ENCODE measurements at places on chromosomes 2 and 18.

GRCh38 chr2:173716458-173717052 lies 248.6 kb downstream of the SP3 start:
- DNase-seq, result no peak

- no peak for DNase-seq
Measured at GRCh38 chr2:64617631-64618151, 36.0 kb downstream of the SERTAD2 start.

GRCh38 chr18:10049747-10050146 lies 135.9 kb downstream of the VAPA start:
- no peak for DNase-seq

- DNase-seq, result no peak
Measured at GRCh38 chr2:234165421-234165820, 114.9 kb downstream of the SPP2 start.

DNA sequence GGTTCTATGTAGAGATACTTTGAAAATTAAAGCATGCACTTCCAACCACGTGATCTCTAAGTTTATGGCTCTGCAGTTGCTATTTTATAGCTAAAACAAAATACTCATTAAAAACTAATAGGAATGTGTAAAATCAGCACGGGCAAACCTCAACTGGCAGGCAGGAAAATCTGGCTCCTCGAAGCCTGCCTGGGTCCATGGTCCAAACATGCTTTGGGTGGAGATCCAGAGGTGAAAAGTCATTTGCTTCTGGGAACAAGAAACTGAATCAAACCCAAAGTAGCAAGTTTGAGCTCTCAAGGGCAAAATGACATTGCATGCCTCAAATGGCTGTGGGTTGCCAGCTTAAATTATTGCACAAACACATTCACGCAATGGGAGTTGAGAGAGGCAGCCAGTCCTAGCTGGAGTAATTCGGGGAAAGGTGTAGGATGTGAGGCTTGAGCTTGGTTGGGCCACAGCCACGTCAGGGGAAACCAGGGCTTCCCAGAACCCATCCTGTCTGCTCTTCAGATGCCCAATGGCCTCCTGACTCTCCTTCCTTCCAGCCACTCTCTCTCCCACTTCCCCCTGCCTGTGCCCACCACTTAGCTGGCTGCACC lies 75.2 kb upstream of the LCLAT1 start:
- no peak for DNase-seq

DNA sequence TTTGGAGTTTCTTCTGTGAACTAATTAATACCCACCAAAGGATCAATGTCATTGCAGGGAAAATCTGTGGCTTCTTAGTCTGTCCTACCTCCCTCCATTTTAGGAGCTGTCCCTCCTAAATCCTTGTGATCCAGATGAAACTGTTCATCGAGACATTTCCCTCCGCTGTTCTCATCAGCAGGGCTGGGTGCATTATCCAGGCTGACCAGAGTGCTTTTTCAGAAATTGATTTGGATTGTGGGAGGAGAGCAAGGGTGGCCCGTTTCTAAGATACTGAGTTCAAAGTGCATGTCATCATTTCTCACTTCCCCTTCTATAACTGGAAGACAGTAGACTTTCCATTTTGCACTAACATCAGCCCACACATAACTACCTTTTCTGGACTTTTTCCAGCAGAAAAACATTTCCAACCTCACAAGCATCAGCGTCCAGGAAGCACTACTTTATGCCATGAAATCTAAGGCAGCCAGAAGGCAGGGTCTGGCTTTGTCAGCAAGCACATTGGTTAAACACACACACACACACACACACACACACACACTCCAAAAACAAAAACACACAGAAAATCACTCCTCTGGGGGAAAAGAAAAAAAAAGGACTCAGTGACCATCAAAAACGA lies 94.1 kb downstream of the ANKRD44 start:
- no peak for DNase-seq

DNA sequence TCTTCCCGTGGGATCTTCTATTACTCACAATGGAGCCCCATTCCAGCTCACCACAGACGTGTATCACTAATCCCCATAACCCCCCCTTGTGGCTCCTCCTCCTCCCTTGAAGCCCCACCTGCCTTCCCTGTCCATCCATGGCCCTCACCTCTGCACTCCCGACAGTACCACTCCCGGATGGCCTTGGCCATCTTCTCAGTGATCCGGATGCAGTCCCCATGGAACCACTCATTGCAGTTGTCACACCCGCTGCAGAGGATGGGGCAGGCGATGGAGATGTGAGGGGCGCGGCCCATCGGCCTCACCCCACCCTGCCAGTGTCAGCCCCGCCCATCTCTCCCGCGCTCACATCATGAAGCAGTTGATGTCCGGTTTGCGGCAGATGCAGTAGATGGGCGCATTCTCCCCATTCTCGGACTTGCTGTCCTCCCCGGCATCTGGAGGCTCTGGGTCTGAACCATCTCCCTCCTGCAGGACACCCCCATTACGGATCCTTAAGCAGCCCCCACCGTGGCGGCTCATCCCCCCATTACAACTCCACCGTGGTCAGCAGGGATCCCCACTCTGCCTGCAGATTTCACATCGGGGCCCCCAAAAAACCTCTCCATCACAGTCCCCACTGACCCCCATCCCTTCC lies 983 bp downstream of the CXXC1 start:
- DNase-seq, result peak; percentile 51

DNA sequence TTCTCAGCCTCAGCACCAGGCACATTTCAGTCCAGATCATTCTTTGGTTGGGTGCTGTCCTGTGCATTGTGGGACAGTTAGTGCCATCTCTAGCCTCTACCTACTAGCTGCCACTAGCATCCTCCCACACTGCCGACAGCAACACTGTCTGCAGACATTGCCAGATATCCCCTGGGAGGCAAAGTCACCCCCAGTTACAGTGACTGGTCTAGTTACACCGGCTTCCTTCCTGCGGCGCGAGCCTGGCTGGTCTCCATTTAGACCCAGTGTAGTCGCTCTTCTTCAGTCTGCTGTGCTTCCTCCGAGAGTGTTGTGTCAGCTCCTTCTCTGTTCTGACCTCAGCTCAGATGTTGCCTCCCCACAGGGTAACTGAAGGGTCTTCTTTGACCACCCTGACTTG lies 283.1 kb downstream of the PHLPP1 start:
- no peak for DNase-seq

GRCh38 chr2:215019521-215020145 lies 118.8 kb downstream of the ABCA12 start:
- DNase-seq, result no peak

GRCh38 chr18:10476338-10476791 lies 21.9 kb downstream of the APCDD1 start:
- DNase-seq, result no peak

GRCh38 chr18:570697-571096 lies 9.5 kb upstream of the CETN1 start:
- DNase-seq, result no peak

DNA sequence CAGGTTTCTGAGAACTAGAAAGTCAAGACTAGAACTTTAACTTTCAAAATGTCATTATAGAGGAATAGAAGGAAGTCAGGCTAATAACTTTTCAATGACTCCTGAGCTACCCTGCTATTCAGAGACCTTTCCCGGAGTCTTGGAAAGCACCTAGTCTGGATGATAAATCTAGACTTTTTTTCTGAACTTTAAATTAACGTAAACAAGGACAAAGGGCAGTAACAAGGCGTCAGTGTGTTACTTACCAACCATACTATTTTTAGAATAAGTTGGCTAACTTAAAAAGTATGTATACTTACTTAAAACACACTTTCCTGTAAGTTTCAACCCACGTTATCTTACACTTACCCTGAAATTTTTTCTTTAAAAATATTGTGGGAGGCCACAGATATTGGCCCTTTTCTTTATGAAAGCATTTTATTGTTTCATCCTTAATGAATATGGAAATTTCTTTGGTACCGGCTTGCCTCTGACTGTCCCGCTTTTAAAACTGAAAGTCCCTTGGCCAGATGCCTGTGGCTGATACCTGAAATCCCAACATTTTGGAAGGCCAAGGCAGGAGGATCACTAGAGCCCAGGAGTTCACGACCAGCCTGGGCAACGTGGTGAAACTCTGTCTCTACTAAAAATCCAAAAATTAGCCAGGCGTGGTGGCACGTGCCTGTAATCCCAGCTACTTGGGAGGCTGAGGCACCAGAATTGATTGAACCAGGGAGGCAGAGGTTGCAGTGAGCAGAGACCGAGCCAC lies 9.7 kb downstream of the PMAIP1 start:
- no peak for DNase-seq

GRCh38 chr2:160582490-160583145 lies 89.0 kb upstream of the RBMS1 start:
- no peak for DNase-seq

- DNase-seq, result no peak
Measured at GRCh38 chr18:36015629-36016028, 43.1 kb downstream of the RMP24 start.

GRCh38 chr18:36833120-36833519 lies 4.2 kb downstream of the KIAA1328 start:
- DNase-seq, result no peak

DNA sequence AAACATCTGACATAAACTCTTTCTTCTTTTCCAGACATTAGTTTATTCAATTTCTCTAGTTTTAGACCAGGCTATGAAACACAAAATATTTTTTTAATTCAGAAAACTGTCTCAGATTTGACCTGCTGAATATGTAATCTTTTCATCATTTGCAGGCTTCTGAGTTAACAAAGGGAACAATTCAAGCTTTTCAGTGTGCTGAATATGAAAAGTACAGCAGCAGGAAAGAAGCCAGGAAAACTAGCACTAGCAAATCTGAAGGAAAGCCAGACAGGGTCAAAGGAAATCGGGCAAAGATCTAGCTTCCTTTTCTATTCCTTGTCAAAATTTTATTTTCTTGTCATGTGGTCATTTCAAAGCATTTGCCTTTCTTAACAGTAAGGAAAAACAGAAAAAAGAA lies 35.3 kb downstream of the ACVR1C start:
- DNase-seq, result no peak

DNA sequence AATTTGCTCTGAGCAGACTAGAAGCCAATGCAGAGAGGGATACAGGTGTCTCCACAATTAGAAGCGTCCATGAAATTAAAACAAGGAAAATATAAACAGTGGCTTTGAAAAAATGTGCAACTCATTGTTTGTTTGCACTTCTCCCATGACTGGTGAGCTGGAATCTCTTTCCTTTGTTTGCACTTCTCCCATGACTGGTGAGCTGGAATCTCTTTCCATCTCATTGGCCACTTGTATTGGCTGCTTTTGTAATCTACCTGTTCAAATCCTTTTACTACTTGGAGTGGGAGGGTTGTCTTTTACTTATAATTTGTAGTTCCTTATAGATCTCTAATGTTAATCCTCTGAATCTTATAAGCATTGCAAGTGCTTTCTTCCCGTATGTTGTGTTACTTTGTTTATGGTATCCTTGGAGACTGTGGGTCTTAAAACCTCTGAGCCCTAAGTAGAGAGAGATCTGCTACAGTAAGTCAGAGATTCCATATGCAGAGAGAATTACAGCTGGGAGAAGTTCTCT lies 94.1 kb downstream of the RTN4 start:
- DNase-seq, result no peak

DNA sequence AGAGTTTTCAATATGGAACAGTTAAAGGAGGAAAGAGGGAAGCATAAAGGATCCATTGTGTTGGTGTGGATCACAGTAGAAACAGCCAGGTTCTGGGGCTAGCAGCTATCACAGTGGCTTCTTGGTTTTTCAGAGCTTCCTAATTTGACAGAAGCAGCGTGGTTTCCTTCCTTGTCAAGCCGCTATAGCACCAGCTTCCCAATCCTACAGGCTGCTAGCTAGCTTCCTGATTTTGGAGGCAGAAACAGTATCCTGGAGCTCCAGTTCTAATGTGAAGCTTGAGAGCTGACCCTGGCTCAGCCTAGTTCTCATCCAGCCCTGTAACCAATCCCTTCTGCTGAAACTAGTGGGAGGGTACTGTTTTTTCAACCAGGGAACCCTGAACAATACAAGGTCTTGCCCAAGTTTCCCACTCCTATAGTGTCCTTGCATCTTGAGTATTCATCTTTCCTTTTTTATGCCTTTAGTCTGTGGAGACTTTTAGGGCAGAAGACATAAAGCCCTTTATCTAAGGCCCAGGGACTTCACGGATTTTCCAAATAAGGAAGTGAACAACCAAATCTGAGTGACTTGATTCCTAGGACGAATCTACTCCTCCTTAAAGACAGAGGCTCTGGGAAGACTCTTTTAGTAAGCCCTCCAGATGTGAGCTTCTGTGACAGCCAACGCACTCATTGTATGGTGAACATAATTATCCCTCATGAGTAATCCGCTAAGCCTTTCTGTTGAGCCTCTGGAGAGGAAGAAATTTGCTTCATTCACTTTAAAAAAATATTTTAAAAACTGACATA lies 33.8 kb downstream of the CCDC93 start:
- no peak for DNase-seq

GRCh38 chr2:46829231-46829995 lies 86.2 kb downstream of the MCFD2 start:
- no peak for DNase-seq

DNA sequence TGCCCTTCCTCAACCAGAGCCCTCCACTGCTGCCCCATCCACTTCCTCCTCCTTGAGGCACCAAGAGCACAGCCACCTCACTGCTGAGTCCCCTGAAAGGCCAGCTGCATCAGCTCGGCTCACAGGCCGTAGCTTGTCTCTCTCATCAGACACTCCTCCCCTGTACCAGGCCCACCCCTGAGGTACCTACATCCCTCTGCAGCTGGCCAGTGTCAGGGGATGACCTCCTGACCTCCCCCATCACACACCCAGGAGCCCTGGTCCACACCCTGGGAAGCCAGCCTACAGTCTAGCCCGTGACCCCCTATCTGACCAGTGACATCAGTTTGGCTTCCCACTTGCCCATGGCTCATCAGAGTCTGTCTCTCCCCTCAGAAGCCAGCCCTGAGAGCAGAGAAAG lies 205.6 kb downstream of the TNS1 start:
- DNase-seq, result no peak

DNA sequence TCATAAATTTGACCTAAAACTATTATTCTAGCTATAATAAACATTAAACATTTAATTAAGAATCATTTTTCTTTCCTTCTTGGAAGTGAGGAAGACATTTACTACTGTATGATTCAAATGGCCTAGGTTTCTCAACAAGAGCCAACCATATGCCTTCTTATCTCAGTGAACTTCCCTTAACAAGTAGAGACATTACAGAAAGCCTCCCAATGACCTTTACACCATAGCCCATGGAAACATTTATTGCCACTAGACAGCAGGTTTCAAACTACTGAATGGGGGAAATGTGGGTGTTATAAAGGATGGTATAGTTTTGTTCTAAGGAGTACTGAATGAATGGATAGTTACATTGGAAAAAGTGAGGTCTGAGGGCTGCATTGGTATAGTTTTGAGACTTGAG lies 349.4 kb upstream of the SPRED2 start:
- no peak for DNase-seq

GRCh38 chr2:65204461-65205210 lies 23.0 kb upstream of the ACTR2 start:
- peak; percentile 25 for DNase-seq

- no peak for DNase-seq
Measured at GRCh38 chr2:75047189-75047991, 88.9 kb downstream of the POLE4 start.

DNA sequence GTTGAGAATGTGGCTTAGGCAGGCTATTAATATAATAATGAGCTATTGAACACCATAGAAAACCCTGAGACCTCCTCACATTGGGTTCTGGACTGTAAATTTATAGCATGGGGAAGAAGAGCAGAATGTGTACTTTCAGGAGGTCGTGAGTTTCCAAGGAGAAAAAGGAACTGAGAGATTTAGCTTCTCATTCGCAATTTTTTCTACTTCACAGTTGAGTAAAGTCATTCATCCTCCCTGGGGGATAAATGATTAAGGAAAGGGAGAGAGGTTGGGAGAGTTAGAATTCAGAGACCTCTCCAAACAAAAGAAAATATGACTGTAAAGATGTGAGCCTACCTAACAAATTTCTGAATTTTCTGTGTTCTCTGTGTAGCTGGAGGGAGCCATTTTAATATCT lies 205.8 kb upstream of the CYRIA start:
- no peak for DNase-seq

- no peak for DNase-seq
Measured at GRCh38 chr2:24771764-24772586, 21.2 kb downstream of the PTRHD1 start.

All from CD4-positive, alpha-beta memory T cell (primary cell).